Erythroblast (primary cell): ENCODE measurements at places on chromosomes 13 and 19.

GRCh38 chr13:112693831-112694497 lies 4.1 kb downstream of the ATP11A start:
- peak; percentile 32 for DNase-seq

DNA sequence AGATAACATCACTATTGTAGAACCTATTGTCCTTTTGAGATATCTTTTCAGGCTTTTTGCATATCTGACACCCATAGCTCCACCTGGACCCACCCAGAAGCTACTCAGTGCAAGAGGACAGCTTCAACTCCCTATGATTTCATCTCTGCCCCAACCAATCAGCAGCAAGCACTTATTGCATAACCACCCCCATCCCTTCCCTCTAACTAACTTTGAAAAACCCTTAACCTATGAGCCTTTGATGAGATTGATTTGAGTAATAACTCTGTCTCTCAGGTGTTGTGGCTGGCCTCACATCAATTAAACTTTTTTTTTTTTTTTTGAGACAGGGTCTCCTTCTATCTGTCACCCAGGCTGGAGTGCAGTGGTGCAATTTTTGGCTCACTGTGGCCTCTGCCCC lies 13.4 kb upstream of the MTRF1 start:
- no peak for DNase-seq

- DNase-seq: peak; percentile 97
These were observed at the start of gene CYP4F3 for GRCh38 chr19:15640294-15640903. CYP4F3 (plus strand) TSS chr19:15640897; CDS start chr19:15641416, 519 bp downstream.

- DNase-seq: no peak
These were observed 5.4 kb downstream of the TFDP1 start for GRCh38 chr13:113589961-113590339.

DNA sequence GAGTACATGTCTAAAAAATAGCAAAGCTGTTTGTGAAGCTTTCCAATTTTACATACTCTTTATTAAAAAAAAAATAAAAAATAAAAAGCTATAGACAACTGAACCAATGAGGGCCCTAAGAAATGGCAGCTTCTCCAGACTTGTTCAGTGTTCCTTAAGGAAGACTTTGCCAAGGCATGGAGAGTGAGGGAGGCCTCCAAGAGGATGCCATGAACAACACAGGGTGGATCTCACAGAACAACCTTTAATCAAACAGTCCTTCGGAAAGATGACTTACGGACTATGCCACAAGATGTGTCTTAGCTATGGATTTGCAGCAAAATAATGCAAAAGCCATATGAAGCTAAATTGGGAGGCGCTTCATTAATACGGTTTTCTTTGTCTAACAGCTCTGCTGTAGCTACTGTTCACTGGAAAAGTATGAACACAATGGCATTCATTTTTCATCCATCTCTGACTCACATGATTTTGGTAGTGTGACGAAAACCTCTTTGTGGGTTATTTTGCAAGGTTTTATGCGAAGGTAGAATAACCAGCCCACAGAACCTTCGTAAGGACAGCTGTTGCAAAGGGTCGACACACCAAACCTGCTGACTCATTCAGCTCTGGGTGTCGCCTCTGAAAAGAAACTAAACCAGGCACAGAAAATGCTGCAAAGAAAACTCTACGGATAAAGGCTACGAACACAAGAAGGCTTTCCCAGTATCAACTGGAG lies 27.7 kb downstream of the EFNB2 start:
- DNase-seq: peak; percentile 73

GRCh38 chr13:107119989-107120881 lies 552.3 kb upstream of the ARGLU1 start:
- DNase-seq: no peak

- DNase-seq: no peak
These were observed 140.9 kb upstream of the UBL3 start for GRCh38 chr13:29991343-29991742.

GRCh38 chr19:42270346-42271044 lies 1.4 kb downstream of the CIC start:
- peak; percentile 78 for DNase-seq

- no peak for DNase-seq
These were observed 50.1 kb downstream of the ITGBL1 start for GRCh38 chr13:101502618-101503017.

- DNase-seq: no peak
These were observed 13.2 kb downstream of the GADD45B start for GRCh38 chr19:2488942-2489731.

GRCh38 chr19:47405854-47406417 lies 13.4 kb downstream of the MEIS3 start:
- DNase-seq: no peak

DNA sequence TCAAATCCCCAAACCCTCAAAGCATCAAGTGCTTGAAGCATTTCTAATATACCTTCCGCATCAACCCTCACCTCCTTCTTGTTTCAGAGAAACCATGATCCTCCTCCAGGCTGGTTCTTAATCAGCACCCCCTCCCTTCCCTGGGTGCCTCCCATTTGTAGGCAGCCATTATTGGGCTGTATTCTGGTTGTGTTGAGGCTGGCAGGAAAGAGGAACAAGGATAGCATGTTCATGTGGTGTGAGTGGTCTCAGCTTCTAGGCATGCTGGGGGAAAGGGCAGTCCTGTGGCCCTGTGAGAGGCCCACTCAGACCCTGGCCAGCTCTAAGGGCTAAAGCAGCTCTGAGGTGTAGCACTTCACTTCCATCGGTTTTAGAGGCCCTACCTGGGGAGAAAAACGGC lies 18.9 kb upstream of the TRIM13 start:
- DNase-seq: no peak

GRCh38 chr13:74132152-74132775 lies 1.9 kb downstream of the KLF12 start:
- DNase-seq: no peak

DNA sequence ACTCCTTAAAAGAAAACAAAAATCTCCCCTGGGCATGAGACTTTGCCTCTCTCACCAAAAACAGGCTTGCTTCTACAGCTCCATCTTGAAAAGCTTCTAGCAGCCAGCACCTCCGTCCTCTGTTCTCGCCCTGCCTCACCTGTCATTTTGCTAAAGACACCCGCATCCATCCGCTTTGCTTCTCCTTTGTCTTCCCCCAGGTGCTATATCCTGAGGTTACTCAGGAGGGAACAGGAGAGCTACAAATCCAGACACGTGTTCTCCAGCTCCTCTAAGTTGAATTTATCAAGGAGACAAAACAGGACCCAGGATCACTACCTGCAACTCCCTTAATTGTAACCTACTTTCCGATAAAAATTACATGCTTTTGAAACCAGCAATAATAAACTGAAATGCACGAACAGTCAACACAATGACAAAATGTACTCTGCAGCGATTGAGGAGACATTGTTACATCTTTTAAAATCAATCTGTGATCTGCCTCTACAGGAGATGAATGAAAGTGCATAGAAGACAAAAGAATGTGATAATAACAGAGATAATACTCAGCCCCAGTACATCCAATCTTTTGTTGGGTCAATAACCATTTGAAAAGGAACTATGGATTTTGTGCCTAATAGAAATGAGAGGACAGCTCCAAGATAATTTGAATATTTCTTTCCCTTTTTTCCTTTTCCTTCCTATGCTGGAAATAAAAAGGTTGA lies 221.2 kb downstream of the DCLK1 start:
- DNase-seq: no peak

- DNase-seq: no peak
These were observed 55.2 kb downstream of the MIPEP start for GRCh38 chr13:23833733-23834611.
